ENCODE measurements at places on chromosomes 1 and 21. TPM values are rescaled to one million over a fixed set of nuclear protein-coding genes. Genes with fewer than 3 reads are reported as not detected.

The CRNN gene
- total RNA-seq: not detected

The UBE2U gene
- total RNA-seq: not detected

The ADGRB2 gene
- 1.9 TPM for total RNA-seq

The LTN1 gene
- 21.3 TPM for total RNA-seq

DNA sequence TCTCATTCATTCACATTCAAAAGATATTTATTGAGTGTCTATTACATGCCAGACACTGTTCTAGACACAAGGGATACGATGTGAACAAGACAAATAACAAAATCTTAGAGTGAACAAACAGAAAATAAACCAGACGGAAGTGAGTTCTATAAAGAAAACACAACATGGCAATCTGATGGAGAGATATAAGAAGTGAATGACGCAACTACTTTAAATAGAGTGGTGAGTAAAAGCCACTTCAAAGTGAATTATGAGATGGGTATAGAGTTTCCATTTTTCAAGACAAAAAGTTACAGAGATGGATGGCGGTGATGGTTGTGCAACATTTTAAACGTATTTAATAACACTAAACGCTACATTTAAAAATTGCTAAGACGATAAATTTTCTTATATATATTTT, 75.4 kb downstream of the CEP170 start:
- H3K27me3 ChIP-seq: no peaks in the 10 kb centered on the region
- H3K4me3 ChIP-seq: no peak overlapping the region
- DNase-seq: no peak
- H3K4me1 ChIP-seq: no peaks in the 10 kb centered on the region
- no peaks in the 10 kb centered on the region for H3K36me3 ChIP-seq

GRCh38 chr1:85283475-85284199, 7.2 kb upstream of the BCL10 start:
- H3K36me3 ChIP-seq: no peaks in the 10 kb centered on the region
- no peak for DNase-seq
- H3K4me1 ChIP-seq: peaks cover 4% of the 10 kb centered on the region
- no peak overlapping the region for H3K4me3 ChIP-seq
- no peak overlapping the region for H3K27ac ChIP-seq

DNA sequence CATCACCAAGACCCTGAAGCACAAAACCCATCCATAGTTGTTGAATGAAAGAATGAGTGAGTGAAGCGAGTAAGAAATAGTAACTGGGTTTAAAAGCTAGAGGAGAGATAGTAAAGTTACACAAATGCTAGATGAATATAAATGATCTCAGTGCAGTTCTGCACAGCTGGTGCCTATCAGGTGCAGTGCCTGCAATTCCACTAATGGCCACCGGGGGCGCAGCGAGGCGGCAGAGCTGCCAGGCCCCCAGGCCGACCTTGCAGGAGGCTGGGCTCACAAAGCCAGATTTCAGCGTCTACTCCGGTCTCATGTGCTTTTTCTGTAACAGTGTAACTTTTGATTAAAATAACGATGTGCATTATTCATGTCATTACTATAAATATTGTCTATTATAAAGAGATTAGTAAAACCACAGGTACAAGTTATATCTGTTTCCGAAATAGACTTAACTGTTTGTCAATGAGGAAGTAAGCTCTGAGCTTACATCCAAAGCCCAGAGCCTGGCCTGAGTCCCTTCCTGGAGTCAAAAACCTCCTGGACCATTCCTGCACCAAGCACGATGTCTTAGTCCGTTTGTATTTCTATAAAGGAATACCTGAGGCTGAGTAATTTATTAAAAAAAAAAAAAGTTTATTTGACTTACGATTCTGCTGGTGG, 477.6 kb downstream of the NPHP4 start:
- H3K4me3 ChIP-seq: no peak overlapping the region
- peaks cover 14% of the 10 kb centered on the region for H3K4me1 ChIP-seq
- DNase-seq: peak; percentile 65

GRCh38 chr1:185170291-185170848, 13.4 kb downstream of the SWT1 start:
- H3K27me3 ChIP-seq: no peaks in the 10 kb centered on the region
- H3K4me3 ChIP-seq: no peak overlapping the region
- H3K4me1 ChIP-seq: no peaks in the 10 kb centered on the region
- H3K27ac ChIP-seq: no peak overlapping the region
